ENCODE measurements at places on chromosomes 1 and 21. TPM values are rescaled to one million over a fixed set of nuclear protein-coding genes. Genes with fewer than 3 reads are reported as not detected.

The SMG7 gene
- total RNA-seq = 77.0 TPM

- DNase-seq = no peak
- H3K36me3 ChIP-seq = no peaks in the 10 kb centered on the region
- no peaks in the 10 kb centered on the region for H3K27me3 ChIP-seq
- H3K4me3 ChIP-seq = peak overlapping the region; percentile 78
- H3K4me1 ChIP-seq = no peaks in the 10 kb centered on the region
Observed at GRCh38 chr1:51517361-51518032, 1.6 kb downstream of the EPS15 start.

- H3K27ac ChIP-seq = no peak overlapping the region
- H3K4me3 ChIP-seq = no peak overlapping the region
- peaks cover 8% of the 10 kb centered on the region for H3K4me1 ChIP-seq
- peak; percentile 41 for DNase-seq
Observed at GRCh38 chr21:33412832-33413519, 9.8 kb downstream of the IFNGR2 start.

DNA sequence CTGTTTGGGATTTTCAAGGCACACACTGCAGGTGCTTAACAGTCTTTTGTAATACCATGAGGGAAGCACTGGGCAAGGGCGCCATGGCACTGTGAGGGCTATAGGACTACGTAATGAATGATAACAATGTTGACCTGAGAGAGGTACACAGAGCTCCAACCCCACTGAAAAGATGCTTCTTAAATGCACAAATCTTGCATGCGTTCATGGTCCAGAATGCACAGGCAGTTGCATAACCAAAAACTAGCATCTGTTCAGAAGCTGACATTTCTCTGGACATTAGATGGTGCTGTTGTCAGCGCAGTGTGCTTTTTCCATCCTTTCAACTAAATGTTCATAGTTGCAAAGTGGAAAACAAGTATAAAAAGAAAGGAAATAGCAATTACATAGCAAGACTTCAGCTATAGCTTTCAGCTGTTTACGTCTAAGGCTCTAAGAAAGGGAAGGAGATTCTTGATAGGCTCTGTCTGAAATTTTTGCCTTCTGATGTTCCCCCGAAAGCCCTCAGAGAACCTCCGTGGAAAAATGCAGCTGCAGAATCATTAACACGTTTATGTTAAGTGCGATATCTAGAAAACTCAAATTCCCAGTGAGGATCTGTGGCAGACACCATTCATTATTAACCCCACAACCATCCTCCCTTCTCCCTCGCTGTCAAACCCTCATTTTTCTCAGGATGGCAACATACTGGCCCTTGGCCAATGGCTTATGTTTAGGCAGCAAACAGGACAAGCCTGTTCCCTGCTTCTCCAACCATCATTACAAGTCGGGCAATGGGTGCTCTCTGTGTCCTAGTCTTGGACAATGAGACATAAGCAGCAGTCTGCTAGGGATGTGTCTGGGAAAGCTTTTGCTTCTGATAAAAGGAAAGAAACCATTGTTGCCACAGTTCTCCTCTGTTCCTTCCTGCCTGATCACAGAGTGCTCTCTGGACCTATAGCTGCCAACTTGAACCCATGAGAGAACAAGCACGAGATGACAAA is 8.2 kb upstream of the TARBP1 start:
- no peak for DNase-seq
- no peak overlapping the region for H3K4me3 ChIP-seq
- H3K27me3 ChIP-seq = peaks cover 9% of the 10 kb centered on the region
- H3K36me3 ChIP-seq = no peaks in the 10 kb centered on the region
- no peak overlapping the region for H3K27ac ChIP-seq

DNA sequence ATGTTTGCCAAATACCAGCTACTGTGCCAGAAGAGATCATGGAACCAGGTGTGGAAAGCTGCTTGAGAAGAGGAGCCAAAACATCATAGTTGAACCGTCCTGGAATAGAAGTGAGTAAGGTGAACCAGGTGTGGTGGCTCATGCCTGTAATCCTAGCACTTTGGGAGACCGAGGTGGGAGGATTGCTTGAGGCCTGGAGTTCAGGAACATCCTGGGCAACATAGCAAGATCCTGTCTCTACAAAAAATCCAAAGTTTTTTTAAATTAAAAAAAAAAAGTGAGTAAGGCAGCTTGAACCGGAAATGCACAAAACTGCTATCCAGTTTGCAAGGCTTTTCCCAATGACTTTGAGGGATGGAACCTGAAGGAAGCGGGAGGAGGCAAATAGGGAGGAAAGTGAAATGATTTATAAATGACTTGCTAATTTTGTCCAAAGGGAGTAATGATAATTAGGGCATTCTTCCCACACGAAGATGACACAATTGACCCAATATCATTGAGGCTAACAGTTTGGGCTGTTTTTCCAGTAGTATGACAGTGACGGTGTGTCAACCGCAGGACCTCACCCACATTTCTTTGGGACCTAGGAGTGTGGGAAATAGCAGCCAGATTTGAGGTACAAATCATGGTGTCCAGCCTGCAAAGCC is 1.5 kb upstream of the CNN3 start:
- H3K4me3 ChIP-seq = peak overlapping the region; percentile 85
- peak overlapping the region; percentile 92 for H3K27ac ChIP-seq
- no peaks in the 10 kb centered on the region for H3K27me3 ChIP-seq
- peaks cover 21% of the 10 kb centered on the region for H3K36me3 ChIP-seq
- peaks cover 19% of the 10 kb centered on the region for H3K4me1 ChIP-seq

DNA sequence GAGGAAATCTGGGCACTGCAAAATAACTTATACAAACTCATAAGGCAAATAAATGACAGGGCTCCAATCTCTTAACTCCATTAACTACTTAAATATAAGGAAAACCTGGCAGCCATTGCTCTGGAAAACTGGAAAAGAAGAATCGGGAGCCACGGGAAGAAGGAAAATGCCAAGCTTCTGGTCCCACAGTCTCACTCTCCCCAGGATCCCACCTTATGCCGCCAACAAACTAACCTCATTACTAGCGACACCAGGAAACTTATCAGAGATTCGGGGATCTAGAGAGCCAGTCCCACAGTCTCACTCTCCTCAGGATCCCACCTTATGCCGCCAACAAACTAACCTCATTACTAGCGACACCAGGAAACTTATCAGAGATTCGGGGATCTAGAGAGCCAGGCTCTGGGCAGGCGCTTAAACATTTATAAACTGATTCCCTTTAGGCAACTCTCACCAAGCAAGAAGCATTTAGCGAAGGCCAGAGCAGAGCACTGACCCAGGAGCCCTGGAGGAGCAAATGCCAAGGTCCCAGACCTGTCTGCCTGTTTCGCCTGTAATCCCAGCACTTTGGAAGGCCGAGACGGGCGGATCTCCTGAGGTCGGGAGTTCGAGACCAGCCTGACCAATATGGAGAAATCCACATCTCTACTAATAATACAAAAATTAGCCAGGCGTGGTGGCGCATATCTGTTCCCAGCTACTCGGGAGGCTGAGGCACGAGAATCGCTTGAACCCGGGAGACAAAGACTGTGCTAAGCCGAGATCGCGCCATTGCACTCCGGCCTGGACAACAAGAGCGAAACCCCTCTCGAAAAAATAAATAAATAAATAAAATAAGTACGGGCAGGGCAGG is 720 bp downstream of the PSMB2 start:
- no peaks in the 10 kb centered on the region for H3K27me3 ChIP-seq
- peaks cover 2% of the 10 kb centered on the region for H3K4me1 ChIP-seq
- H3K27ac ChIP-seq = peak overlapping the region; percentile 84
- H3K36me3 ChIP-seq = peaks cover 18% of the 10 kb centered on the region

GRCh38 chr1:214425101-214425500 is 126.3 kb downstream of the PTPN14 start:
- no peak for DNase-seq
- H3K4me1 ChIP-seq = peaks cover 5% of the 10 kb centered on the region
- no peak overlapping the region for H3K27ac ChIP-seq
- no peak overlapping the region for H3K4me3 ChIP-seq
- H3K36me3 ChIP-seq = peaks cover 2% of the 10 kb centered on the region
- H3K27me3 ChIP-seq = no peaks in the 10 kb centered on the region

GRCh38 chr21:17371450-17371849 is 141.4 kb upstream of the CXADR start:
- no peak for DNase-seq
- no peaks in the 10 kb centered on the region for H3K27me3 ChIP-seq
- H3K27ac ChIP-seq = no peak overlapping the region
- no peaks in the 10 kb centered on the region for H3K36me3 ChIP-seq
- no peak overlapping the region for H3K4me3 ChIP-seq

- no peak overlapping the region for H3K4me3 ChIP-seq
- H3K36me3 ChIP-seq = 0 out of 3 replicates have a peak, but pooled peaks cover 3% of the 10 kb centered on the region
- H3K27ac ChIP-seq = no peak overlapping the region
- H3K27me3 ChIP-seq = no peaks in the 10 kb centered on the region
- peaks cover 7% of the 10 kb centered on the region for H3K4me1 ChIP-seq
Observed at GRCh38 chr1:47187926-47188250, 1.9 kb downstream of the PDZK1IP1 start.

GRCh38 chr1:220527908-220528678 is at the start of gene MARK1:
TSS of gene MARK1 (plus strand) at chr1:220528136. CDS start at chr1:220528823, 687 bp downstream.
- H3K27ac ChIP-seq = no peak within 1 kb of the TSS
- DNase-seq = peak; percentile 74
- no peaks in the 10 kb centered on the region for H3K27me3 ChIP-seq
- H3K4me3 ChIP-seq = peak within 1 kb of the TSS; percentile 87
- no peaks in the 10 kb centered on the region for H3K36me3 ChIP-seq
